Thoracic aorta (tissue), 2 donors: ENCODE measurements at places on chromosomes 2 and 18. TPM values are rescaled to one million over a fixed set of nuclear protein-coding genes. Genes with fewer than 3 reads are reported as not detected.

Gene PDE11A
- total RNA-seq: 0.28 TPM

GRCh38 chr2:242098034-242098433 is 228.5 kb downstream of the RTP5 start:
- no peak for DNase-seq

DNA sequence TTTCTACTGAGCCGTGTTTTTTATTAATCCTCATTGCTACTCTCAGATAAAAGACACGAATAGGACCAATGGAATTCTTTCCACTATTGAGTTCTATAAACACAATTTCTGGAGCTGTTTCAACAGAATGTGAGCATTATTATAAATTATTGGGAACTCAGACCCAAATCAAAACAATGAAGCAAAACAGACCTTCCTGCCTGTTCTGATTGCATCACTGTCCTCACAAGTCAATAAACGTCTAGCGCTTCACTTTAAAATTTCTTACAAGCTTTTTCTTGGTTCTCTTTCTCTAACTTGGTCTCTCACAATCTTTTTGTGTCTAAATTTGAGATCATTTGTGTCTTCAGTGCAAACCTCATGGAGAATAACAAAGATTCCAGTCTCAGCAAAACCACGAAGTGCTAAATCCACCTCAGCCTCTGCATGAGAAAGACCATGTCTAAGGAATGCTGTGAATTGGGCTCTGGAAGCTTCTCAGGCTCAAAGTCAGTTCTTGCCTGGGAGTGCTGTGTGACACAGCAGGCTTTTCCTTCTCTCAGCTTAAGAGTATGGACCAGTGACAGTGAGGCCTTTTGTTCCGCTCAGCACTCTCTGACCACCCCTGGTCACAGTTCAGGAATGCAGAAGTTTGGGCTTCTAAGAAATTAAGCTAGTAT is 22.8 kb downstream of the ARHGAP28 start:
- no peak for DNase-seq

DNA sequence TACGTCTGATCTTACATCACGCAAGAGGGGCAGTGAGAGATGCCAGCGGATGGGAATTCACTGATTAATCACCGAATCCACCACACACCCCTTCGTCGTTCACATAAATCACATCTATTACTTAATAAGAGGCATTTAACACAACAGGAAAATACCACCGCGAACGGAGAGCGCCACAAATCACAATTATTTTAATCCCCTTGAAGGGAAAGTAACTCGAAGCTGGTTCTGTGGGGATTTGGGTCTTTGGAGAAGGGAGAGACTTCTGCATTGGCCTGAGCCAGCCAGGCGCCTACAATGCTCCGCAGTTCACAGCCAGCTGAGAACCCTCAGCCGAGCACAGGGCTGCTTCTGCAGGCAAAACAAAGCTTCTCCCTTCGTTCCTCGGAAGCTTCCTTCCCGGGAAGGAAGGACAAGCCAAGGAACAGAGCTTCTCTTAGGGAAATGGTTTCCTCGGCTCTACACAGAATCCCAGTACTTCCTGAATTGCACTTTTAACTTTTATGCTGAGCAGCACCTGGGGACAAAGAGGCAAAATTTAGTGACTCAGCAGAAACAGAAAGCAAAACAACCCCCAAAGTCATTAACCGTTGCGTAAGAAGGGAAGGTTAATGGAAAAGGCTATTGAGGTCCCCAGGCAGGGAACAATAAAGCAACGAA is at the start of gene LRP1B:
Gene LRP1B (minus strand): TSS at position 7 of the 660 bp plus-strand sequence. CDS start 287 bp downstream, outside the sequence.
- no peak for DNase-seq

Gene IL18R1
- total RNA-seq: 9.3 TPM

Gene SCRN3
- 25.0 TPM for total RNA-seq
